HT1080 (cell line): ENCODE measurements at places on chromosomes 12 and 14. TPM values are rescaled to one million over a fixed set of nuclear protein-coding genes. Genes with fewer than 3 reads are reported as not detected.

DNA sequence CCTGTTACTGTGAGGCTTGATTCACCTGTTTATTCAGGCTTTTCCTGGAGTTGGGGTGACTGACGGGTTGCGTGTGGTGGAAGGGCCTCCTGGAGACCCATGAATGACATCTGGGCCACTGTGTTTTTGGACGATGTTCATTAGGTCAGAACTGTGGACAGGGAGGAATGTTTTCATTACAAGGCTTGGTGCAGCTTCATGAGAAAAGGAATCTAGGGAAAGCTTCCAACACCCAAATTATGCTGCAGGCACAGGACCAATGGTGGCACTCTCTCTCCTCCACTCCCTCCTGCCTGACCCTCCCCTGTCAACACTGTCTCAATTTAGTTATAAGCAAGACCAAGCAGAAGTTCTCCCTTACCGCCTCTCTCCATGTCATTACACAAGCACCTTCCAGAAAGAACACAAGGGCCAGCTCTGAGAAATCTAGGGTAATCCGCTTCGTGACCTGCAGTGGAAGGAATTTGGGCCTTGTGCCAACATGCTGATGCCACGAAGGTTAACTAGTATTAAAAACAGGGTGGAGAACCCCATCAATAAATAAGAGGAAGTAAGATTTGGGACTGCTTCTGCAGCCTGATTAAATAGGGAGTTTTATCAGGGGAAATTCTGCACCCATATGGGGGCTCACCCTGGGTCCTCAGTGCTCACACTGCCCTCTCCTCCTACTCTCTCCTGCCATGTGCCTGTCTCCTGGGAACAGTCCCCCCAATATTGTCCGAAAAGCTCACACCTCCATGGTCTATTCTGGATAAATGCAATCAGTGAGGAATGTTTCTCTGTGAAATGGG, 200.3 kb downstream of the KTN1 start:
- no peak for DNase-seq

DNA sequence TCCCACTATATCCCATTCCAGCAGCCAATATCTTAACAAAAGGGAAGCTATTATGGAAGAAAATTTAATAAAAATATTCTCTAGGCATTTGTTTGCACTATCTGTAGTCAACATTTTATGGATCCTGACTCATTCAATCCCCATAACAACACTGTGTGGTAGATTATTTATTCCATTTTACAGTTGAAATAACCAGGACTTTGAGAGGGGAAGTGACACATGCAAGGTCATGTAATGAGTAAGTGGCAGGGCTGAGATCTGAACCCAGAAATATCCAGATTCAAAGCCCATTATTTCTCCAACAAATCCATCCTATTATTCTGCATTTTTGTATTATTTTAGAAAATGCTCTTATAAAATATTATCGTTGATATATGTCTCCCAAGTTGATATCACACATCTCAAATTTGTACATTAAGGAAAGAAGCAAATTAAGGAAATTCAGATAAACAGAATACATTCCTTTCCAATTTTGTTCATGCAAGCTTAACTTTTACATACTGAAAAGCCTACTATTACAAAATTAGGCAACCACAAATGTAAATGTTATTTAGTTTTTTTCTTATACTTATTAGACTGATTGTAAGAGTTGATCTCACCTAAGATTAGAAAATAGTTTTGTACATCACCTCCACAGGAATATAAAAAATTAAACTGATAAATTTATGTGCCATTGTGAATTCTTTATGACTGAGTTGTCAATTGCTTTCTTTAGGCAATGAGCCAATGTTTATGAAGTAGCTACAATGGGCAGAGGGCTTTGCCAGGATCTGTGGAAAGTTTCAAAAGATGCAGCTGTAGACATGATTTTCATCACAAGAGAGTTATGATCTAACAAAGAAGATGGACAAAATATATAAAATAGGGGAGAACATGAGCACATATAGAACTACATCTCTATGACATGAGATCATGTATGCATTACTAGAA, 55.1 kb upstream of the E2F7 start:
- DNase-seq: peak; percentile 89

GRCh38 chr14:68759017-68759560, 33.8 kb downstream of the ZFP36L1 start:
- DNase-seq: no peak

GRCh38 chr14:56358275-56358674, 221.3 kb upstream of the TMEM260 start:
- no peak for DNase-seq

- DNase-seq: no peak
Observed at GRCh38 chr12:8886502-8887284, 27.6 kb upstream of the PHC1 start.

- DNase-seq: peak; percentile 13
Observed at GRCh38 chr12:110844551-110845338, 2.0 kb upstream of the CCDC63 start.

DNA sequence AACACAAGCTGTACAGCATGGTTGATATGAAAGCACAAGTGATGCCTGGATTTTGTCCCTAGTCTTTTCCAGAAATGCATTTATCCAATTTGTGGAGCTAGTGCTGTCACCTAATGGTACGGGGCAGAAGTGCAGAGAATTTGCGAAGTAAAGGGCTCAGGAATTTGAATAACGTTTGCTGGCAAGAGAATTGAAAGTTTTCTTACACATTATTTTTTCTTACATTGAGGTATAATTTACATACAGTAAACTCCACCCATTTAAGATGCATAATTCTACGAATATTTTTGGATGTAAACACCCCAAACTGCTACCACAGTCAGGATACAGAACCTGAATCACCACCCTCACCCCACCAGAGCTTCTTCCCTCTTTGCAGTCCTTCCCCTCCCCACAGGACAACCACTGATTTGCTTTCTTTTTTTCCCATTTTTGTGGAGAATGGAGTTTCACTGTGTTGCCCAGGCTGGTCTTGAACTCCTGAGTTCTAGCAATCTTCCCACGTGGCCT, 3.5 kb downstream of the AICDA start:
- peak; percentile 30 for DNase-seq

DNA sequence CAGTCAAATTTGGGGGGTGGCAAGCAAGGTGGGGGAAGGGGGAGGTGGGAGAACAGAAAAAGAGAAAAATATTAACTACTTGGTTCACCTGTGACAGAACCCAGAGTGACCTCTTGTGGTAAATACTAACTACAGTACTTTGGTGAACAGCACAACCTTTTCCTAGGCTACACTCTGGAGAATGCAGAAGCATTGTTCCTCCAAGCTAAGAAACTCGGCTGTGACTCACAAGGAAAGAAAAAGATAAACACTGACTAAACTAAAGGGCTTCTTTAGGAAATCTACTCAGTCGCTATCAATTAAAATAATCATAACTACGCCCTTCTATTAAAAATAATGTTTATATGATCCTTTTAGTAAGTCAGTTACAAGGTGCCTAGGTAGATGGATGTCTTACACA, 5.4 kb downstream of the KCNH5 start:
- DNase-seq: peak; percentile 85

RD3L gene
- total RNA-seq: not detected in 2 replicates

SYCP3 gene
- not detected in 2 replicates for total RNA-seq
